ENCODE measurements at places on chromosomes 7 and 10.

GRCh38 chr10:127216274-127216673 lies 19.9 kb upstream of the INSYN2A start:
- DNase-seq = no peak

GRCh38 chr10:31020209-31020608 lies 11.5 kb downstream of the ZNF438 start:
- no peak for DNase-seq

GRCh38 chr7:138887085-138887710 lies 89.2 kb upstream of the ATP6V0A4 start:
- no peak for DNase-seq

DNA sequence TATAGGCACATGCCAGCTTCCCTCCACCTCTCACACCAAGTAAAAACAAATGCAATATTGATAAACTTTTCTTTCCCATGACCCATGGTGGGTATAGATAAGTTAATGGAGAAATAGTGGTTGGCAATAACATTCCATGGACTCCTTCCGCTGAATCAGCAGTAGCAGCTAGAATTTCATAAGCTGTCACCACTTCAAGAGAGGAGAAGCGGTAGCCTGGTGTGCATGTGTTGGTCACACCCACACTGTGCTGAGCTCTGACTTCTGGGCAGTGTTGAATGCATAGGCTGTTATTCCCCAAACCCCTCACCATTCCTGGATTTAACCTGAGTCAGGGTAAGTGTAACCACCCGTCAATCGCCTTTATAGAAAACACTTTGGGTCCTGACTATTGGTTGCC lies 32.5 kb upstream of the BMPER start:
- DNase-seq = no peak

DNA sequence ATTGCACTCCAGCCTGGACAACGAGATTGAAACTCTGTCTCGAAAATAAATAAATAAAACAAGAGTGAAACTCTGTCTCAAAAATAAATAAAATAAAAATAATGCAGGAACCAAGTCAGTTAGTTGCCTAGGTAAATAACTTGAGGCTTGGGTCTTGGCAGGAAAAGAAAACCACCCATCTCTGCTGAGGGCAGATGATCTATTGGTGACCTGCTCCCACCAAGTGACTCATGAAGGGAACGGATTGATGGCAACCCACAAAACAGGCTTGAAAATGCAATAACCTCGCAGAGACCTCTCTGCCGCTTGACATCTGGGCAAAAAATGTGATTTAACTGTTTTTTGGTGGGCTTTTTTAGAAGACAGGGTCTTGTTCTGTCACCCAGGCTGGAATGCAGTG lies 86.6 kb downstream of the CALN1 start:
- DNase-seq = no peak

GRCh38 chr10:117533507-117534281 lies 8.9 kb upstream of the EMX2 start:
- DNase-seq = no peak

DNA sequence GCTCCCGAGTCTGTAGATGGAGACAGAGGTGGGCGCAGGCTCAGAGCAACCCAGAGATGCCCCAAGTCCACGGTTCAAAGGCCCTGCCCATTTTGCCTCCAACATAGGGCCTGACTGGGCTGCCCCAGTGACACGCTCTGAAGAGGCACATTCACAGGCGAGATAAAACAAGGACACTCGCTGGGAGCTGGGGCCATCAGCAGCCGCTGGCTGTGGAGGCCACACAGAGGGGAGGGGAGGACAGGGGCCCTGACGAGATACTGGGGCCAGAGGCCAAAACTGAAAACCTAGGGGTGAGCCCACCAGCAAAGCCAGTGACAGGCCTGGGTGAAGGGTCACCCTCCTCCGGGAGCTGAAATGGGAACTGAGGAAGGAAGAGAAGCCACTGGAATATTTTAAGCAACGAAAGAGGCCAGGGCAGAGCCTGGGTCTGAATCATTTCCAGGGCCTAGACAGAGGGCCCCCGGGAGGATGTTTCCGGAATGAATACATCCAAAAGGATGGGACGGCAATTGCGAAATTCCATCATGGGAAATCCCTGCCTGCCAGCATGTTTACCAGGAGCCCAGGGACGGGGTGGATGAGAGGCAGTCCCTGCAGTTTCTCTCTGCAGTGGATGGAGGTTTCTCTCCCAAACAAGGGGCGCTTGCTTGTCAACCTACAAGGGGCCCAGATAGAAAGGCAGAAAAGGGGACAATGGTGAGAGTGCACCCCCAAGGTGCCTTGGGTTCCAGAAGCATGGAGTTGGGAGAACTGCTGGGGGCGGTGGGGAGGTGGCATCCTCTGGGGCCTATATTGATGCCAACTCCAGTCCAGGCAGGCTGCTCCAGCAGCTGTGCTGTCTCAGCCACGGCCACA lies 29.0 kb upstream of the HSPA12A start:
- DNase-seq = no peak

DNA sequence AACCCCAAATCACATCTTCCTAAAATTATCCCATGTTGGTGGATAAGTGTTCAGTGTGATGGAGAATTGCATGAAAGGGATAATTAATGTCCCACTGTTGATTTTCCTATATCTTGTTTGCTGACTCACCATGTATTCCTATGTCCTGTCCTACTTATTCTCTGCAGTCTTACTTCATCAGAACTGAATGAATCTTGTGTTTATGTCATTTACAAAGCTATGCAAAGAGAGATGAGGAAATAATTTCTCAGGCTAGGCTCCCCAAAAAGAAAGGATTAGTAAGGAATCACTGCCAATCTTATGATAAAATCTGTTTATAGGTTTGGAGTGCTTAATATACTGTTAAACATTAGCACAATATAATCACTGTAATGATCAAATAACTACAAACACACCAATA lies 360.8 kb downstream of the CRPPA start:
- DNase-seq = no peak

DNA sequence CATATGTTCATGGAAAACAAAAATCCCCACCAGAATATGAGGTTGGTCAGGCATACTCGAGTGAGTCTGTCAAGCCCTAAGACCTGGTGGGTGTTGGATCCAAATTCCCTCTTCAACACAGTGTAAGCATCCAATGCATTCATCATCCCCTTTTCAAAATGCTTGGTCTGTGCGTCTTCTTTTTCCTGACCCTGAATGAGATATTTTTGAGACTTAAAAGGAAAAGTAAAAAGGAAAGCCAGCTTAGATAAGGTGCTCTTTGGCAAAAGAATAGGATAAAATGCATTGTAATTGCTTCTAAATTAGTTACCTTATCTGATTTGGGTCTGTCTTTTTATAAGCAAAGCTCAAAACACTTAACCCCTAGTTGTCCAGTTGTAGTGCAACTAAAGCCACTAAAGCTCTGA lies 331.5 kb downstream of the PTEN start:
- no peak for DNase-seq

GRCh38 chr10:101529725-101530553 lies 58.1 kb downstream of the POLL start:
- DNase-seq = no peak

DNA sequence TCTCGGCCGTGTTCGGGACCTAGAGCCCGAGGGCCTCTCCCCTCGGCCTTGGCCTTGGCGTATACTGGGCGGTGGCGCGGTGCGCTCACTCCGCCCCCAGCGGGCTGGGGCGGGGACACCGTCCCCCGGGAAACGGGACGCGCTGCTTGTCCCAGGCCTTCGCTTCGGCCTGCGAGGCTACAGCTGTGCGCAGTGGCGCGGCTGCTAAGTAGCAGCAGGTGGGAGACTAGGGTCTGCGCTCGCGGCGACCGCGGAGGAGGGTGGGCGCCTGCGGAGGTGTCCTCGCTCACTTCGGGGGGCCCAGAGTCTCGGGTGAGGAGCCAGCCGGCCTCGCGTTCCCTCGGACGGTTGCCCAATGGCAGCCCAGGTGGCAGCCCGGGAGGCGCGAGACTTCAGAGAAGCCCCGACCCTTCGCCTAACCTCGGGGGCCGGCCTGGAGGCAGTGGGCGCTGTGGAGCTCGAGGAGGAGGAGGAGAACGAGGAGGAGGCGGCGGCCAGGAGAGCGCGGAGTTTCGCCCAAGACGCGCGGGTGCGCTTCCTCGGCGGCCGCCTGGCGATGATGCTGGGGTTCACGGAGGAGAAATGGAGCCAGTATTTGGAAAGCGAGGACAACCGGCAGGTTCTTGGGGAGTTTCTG lies at the start of gene DNAH11:
DNAH11 (plus strand) TSS at position 149 of the 637 bp plus-strand sequence; CDS start at position 356, 207 bp downstream.
- DNase-seq = no peak

DNA sequence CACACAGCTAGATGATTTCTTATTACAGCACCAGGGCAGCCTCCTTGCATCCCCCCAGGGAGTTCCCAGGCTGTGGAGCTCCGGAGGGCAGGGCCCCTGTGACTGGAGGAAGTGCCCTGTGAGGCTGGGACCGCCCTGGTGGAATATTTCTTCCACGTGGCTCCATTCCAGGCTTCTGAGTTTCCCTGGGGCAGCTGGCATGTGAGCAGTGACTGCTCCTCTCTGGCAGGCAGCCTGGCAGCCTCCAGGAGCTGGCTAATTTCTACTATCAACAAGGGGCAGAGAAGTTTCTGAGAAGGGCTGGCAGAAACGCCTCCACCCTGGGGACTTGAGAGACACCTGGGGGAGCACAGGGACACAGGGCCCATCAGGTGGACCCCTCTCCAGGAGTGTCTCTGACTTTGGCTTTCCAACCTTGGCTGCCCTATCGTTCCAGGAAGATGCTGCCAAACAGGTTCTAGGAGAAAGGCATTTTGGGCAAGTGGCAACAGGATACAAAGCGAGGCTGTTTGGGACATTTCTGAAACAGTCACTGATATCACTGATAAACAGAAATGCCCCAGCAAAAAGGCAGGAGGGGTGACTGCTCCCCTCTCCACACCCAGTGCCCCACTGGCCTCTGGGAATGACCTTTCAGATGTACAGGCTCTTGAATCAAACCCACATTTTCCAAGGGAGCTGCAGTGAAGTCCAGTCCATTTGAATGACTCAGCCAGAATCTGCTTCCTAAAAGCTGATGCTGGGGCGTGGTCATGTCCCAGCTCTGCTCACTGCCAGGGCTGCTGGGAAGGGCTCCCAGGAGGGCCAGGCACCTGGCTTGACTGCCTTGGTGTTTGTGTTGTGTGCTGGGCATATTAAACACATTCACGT lies 16.1 kb downstream of the MYOF start:
- DNase-seq = no peak

DNA sequence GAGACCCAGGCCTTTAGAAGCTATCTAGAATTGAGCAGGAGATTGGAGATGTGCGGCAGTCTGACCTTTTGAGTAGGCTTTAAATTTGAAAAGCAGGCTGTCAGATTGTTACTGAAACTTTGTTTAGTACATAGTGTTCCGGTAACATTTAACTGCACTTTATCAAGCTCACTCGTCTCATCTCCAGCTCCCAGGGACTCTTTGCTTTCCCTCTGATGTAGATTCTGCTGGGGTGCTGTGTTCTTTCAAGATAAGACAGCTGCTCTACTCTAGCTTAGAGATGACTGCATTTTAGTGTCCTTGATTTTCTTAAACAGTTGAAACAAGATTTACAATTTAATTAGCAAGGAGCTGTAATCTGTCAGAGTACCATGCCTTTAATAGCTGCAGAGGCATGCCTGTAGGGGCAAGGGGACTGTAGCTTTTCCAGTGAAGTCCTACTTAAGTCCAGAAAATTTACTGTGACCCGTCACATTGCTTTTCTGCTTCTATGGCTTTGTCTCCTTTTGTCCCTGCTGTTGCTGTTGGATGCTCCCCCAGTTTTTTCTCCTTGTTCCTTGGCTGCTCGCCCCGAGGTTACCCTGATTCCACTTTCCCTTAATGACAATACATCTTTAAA lies 56.4 kb upstream of the MTPN start:
- no peak for DNase-seq

- no peak for DNase-seq
These were observed at the start of gene CPA2 for GRCh38 chr7:130266258-130266960. Gene CPA2, plus strand, starts transcription at chr7:130266863. Its CDS starts 19 bp downstream, at chr7:130266882.

GRCh38 chr7:126715076-126715475 lies 537.7 kb downstream of the GRM8 start:
- DNase-seq = no peak

DNA sequence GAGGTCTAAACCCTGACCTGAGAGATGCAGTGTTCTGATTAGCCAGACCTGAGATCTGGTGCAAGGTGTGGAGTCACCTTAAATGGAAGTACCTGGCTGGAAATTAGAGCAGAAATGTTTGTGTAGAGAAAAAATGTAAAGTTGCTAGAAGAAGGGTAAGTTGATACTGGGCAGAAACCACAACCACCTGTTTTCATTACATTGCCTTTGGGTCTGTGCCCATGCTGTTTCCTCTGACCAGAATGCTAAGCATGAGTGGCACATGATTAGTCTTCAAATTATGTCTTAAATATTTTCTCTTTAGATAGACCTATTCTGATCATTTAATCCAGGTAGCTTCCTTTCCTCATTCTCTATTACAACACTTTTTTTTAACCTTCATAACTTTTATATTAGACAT lies 69.0 kb downstream of the CASD1 start:
- DNase-seq = no peak

DNA sequence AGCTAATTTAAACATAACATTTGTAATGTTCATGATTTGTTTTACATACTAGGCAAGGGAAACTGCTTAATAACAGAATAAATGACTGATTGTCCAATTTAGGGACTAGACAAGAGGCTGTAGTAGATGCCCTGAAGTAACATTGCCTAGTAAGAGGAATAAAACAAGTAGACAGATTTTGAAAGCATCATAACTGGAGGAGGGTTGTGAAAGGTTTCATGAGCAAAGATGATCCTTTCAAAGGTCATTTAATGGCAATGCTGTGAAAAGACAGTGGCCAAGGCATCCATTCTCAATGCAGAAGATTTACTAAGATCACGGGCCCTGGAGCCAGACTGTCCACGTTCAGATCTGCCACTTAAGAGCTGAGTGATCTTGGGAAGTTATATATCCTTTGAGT lies 44.8 kb upstream of the HHEX start:
- no peak for DNase-seq

- DNase-seq = no peak
These were observed 14.7 kb upstream of the SLC16A9 start for GRCh38 chr10:59724098-59724938.

DNA sequence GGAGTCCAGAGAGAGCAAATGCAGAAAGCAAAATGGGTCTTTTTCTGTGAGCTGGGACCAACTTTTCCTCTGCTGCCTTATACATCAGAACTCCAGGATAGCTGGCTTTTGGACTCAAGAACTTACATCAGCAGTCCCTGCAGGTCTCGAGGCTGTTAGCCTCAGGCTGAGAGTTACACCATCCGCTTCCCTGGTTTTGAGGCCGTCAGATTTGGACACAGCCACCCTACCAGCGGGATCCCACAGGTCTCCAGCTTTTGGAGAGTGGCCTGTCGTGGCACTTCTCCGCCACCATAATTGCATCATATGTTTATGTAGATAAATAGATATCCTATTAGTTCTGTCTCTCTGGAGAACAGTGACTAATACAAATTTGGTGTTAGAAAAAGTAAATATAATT lies 64.2 kb downstream of the TRIL start:
- no peak for DNase-seq

- DNase-seq = no peak
These were observed 56.6 kb downstream of the PTPRN2 start for GRCh38 chr7:158530800-158531609.

Measured in activated T-helper 1 cell treated with Interleukin-2 at 50 U/mL for 16 hours (primary cell).